ENCODE measurements at places on chromosomes 6 and 20.
A peak's percentile ranks its signal among the peaks of the same experiment; 100 is the strongest.

GRCh38 chr6:31473780-31474761, 23.9 kb upstream of the MICB start:
- no peak for DNase-seq

GRCh38 chr6:100633096-100633777, 168.5 kb upstream of the SIM1 start:
- no peak for DNase-seq

GRCh38 chr6:106534564-106534982, 94.7 kb downstream of the RTN4IP1 start:
- DNase-seq, result no peak

- DNase-seq, result no peak
Observed at GRCh38 chr6:45420909-45421708, 43.4 kb upstream of the SUPT3H start.

- no peak for DNase-seq
Observed at GRCh38 chr6:144661116-144661806, 376.1 kb downstream of the UTRN start.

DNA sequence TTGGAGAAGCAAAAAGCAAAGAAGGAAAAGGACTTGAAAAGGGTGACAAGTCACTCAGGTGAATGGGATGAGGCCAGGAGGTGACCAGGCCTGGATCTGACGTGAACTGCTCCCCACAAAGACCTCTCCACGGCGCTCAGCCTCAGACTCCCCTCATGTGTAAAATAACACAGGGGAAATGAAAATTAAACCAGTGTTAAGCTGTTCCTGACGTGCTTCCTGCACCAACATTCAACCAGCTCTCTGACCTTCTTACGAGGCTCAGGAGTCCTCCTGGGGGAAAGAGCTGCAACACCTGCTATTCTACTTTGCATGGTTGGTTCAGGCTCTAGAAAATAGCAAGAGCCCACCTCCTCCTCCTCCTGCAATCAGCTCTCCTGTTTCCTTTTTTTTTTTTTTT, 256.7 kb downstream of the ATXN1 start:
- peak; percentile 14 for DNase-seq

DNA sequence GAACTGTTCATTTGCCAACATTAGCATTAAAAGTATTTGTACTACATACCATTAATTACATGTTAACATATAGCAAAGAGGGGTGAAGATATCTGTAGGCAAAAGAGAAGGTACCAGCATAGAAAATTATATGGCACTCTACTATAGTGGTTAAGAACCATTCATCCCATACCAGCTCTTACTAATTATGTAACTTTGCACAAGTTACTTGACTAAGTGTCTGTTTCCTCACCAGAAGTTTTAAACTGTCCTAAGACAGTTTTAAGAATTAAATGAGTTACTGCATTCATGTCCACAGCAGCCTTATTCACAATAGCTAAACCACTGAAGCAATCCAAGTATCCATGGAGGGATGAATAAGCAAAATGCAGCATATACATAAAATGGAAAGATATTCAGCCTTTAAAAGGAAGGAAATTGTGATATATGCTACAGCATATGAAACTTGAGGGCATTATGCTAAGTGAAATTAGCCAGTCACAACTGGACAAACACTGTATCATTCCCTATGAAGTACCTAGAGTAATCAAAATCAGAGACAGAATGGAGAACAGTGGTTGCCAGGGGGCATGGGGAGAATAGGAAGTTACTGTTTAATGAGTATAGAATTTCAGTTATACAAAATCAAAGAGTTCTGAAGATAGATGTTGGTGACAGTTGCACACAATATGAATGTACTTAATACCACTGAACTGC, 98.9 kb downstream of the RNGTT start:
- DNase-seq, result no peak

- DNase-seq, result no peak
Observed at GRCh38 chr20:2759143-2759542, 41.3 kb downstream of the CPXM1 start.

GRCh38 chr6:13405961-13406477, 77.7 kb upstream of the TBC1D7 start:
- DNase-seq, result no peak

DNA sequence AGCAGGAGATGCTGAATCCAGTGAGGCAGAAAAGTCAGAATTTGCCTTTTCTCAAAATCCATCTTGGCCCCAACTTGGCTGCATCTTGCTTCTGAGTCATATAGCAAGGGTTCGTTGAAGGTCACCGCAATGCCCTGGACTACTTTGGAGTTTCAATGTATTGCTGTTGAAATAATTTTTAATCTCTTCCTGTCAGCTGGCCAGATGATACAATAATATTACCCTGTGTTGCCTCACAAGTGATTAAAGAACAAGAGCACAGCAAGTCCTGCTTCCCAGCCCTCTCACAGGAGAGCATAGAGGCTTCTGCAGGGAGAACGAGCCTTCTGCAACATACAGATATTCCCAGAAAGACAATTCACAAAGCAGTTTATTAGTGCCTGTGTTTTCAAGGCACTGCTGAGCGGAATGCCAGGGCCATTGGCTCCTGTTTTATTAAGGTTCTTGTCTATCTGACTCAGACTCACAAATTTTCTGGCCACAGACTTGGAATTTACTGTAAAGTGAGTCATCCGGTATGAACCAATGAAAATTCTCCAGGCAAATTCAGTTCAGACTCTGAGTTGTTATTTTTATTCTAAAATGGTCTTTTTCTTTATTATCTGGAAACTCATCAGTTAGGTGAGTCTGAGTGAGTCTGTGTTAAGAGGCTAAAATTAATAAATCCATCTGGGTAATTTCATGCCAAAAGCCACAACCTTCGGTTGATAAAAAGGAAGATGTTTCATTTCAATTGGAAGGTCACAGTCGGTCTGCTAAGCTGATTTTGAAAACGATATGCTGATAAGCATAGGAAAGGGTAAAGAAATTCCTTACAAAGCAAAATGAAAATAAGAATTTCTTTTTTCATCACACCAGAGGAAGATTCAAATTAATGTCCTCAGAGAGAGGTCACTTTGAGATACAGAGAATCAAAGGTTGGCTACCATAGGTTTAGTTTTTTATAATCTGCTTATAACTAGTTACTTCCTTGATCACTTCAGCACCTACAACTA, 289.4 kb upstream of the STXBP5 start:
- DNase-seq, result no peak

DNA sequence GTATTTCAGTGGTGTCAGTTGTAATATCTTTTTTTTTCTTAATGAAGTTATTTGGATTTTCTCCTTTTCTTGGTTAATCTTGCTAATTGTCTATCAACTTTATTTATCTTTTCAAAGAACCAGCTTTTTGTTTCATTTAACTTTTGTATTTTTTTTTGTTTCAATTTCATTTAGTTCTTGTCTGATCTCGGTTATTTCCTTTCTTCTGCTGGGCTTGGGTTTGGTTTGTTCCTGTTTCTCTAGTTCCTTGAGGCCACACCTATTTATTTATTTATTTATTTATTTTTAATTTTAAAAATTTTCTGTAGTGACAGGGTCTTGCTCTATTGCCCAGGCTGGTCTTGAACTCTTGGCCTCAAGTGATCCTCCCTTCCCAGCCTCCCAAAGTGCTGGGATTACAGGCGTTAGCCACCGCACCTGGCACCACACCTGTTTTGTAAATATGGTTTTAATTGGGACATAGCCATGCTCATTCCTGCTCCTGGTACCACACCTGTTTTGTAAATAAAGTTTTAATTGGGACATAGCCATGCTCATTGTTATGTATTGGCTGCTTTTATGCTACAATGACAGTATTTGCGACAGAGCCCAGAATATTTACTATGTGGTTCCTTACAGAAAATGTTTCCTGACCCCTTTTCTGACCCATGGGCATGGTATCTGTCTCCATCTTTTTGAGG, 22.2 kb downstream of the KDM1B start:
- no peak for DNase-seq

DNA sequence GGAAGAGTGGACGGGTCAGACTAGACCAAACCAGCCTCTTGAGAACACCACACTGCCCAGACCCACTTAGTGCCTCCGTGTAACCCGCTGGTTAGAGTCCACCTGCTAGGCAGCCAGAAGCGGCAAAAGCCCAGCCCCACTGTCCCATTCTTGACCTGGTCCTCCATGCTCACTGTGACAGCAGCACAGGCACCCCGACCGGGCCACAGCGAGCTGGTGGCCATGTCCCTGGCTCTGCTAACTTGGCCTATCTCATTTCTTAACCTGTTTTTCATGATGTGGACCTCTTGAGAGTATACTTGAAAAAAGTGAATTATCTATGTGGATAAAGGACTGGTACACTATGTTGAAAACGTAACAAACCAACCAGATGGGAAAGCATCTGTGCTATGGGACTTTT, 44.9 kb upstream of the TMEM181 start:
- no peak for DNase-seq

DNA sequence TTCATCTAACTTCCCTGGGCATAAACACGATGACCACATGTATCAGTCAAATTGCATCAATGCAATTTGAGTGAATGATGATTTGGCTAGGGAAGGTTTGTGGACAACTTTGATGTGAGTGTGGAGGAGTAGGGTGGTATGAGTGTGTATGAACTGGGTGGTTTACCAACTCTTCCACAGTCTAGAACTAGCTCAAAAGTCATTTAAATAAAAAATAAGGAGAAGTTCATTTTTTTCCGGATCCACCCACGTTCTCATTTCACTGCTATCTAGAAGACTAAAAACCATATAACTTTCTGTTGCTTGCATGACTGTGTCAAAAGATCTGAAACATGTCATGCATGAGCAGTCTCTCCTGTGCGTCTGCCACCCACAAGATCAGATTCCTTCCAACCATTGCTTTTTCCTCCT, 23.6 kb downstream of the SLC35D3 start:
- DNase-seq, result no peak

GRCh38 chr6:166318649-166319600, 10.7 kb upstream of the PRR18 start:
- DNase-seq, result no peak

DNA sequence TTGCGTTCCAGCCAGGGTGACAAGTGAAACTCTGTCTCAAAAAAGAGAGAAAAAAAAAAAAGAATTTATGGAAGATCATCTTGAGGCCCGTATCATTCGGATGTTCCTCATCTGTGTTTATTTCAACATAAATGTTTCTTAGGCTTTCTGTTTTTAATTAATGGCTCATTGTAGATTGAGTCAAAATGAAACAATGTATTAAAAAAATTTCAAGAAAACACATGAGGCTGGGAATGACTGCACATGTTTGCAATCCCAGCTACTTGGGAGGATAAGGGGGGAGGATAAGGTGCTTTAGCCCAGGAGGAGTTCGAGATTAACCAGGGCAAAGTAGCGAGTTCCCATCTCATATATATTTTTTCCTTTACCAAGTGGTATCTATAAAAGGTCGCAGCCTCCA, 47.3 kb downstream of the ITCH start:
- DNase-seq, result no peak

DNA sequence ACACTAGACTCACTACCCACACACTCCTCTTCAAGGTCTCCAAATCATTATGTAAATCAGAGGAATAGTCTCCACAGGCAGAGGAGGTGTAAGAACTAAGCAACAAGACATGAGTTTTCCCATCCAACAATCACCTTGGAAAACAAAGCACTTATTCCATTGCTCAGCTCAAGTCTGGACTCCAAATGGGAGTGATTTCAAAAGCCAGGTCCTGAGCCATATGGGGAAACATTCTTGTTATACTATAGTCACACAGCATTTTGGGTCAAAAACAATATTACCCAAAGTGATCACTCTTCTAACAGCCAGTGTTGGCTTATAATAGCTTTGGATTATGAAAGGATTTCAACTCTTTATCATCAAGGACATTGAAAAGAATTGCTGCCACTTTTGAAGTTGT, 3.6 kb upstream of the PRPH2 start:
- DNase-seq, result no peak

- peak; percentile 50 for DNase-seq
Observed at GRCh38 chr20:50049442-50050026, 63.4 kb downstream of the UBE2V1 start.

GRCh38 chr6:37724530-37725220, 27.0 kb upstream of the MDGA1 start:
- no peak for DNase-seq

DNA sequence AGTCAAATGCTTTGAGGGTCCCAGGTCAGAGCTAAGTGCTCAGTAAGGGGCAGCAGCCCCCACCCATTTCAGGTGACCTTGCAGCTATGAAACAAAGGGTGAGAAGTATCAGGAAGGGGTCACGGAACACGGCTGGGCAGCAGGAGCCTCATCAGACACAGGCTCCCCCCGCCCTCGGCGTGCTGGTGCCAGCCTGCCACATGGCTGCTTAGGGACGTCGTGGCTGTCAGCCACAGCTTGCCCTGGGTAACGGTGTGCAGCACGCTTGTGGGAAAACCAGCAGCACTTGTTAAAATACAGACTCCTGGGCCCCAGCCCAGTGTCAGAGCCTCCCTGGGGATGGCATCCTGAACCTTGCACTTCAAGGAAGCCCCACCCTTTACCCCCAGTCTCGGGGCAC, 39.3 kb downstream of the SSR1 start:
- DNase-seq, result no peak

GRCh38 chr6:142802124-142802523, 142.9 kb downstream of the HIVEP2 start:
- DNase-seq, result no peak

DNA sequence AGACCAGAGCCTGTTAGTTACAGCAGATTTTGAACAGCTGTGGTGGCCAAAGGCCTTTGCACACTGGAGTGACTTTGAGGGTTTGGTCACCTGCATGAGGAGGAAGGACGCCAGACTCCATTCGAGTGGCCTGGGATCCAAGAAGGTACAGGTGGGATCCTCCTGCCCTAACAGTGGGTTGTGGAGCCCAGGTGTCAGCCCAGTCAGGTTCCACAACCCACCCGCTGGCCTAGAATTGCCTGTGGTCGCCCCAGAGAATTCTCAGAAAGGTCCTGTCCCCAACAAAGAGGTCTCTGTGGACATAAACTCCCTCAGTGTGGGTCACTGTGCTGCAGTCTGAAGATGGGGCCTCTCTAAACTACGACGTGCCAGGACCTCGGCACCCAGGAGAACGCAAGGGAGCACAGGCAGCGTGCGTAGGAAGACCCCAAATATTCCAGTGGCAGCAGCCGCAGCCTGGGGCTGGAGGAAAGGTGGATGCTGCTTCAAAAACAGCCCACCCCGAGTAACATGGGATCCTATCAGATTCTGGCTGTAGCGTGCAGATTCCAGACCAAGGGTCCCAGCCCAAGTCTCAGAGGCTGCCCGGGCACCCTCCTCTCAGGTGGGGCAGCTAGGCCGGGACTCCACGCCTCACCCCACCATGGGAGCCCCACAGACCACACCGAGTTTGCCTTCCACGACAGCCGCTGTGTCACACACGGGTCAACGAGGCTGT, 16.0 kb downstream of the ACSS1 start:
- DNase-seq, result no peak

DNA sequence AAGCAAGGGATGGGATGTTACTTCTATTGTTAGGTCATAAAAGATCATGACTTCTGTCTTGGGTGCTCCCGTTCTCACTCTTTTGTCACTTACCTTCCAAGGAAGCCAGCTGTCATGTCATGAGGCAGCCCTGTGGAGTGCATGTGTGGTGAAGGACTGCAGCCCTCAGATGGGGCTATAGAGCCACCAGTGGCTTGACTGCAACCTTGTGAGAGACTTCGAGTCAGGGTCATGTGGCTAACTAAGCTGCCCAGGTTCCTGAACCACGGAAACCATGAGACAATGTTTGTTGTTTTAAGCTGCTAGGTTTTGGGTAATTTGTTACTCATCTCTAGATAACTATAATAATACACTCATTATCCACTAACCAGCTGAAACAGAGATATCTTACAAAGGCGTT, 477.1 kb downstream of the BTBD3 start:
- DNase-seq, result no peak

- no peak for DNase-seq
Observed at GRCh38 chr20:62744741-62745191, 36.1 kb downstream of the NTSR1 start.

- no peak for DNase-seq
Observed at GRCh38 chr6:168181316-168181715, 102.3 kb upstream of the FRMD1 start.

GRCh38 chr6:163707387-163708355, 293.2 kb downstream of the QKI start:
- peak; percentile 48 for DNase-seq
